Heart left ventricle (tissue), 16 donors: ENCODE measurements at places on chromosomes 3 and 15.

GRCh38 chr3:12758025-12758781 is 856 bp downstream of the TMEM40 start:
- peak; percentile 38 for DNase-seq
- H3K36me3 ChIP-seq = no peaks in the 10 kb centered on the region
- no peaks in the 10 kb centered on the region for H3K27me3 ChIP-seq
- no peak overlapping the region for H3K4me3 ChIP-seq
- H3K4me1 ChIP-seq = peaks cover 14% of the 10 kb centered on the region
- H3K27ac ChIP-seq = peak overlapping the region; percentile 41

DNA sequence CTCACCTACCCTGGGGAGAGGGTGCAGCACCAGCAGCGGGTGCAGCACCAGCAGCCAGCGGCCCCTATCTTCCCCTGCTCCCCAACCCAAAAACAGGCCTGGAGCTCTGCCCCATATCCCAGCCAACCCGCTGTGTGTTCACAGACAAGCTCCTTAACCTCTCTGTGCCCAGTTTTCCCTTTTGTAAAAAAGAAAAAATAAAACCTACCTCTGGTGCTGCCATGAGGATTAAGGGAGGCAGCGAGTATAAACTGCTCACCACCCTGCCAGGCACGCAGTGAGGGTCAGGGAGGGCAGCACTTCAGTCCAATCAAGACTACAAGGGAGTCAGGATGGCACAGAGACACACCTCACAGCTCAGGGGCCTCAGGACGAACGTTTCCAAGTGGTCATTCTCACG is 163.3 kb downstream of the NUP210 start:
- DNase-seq = no peak
- H3K36me3 ChIP-seq = no peaks in the 10 kb centered on the region
- H3K27me3 ChIP-seq = peaks cover 5% of the 10 kb centered on the region
- peaks cover 6% of the 10 kb centered on the region for H3K4me1 ChIP-seq
- H3K4me3 ChIP-seq = no peak overlapping the region
- no peak overlapping the region for H3K27ac ChIP-seq

DNA sequence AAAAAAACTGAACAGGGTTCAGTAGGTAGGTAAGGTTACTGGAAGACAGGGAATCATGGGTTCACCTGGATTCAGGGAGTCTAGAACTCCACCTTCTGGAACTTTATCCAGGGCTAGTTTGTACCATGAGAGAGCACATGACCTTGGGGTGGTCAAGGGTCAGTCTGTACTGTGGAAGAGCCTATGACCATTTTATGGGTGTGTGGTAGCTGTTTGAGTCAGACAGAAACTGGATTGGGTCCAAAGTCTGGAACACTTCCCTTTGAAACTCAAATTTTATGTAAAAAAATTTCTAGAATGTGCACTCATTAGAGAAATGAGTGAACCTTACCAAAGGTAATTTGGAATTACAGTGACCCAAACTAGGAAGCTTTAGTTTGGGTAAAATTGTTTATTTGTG is 486.0 kb upstream of the AGTR1 start:
- no peaks in the 10 kb centered on the region for H3K36me3 ChIP-seq
- no peak overlapping the region for H3K4me3 ChIP-seq
- no peaks in the 10 kb centered on the region for H3K27me3 ChIP-seq
- no peak for DNase-seq

GRCh38 chr3:58307639-58308215 is 1.4 kb downstream of the HTD2 start:
- H3K4me1 ChIP-seq = peaks cover 20% of the 10 kb centered on the region
- peak overlapping the region; percentile 96 for H3K27ac ChIP-seq
- peak overlapping the region; percentile 81 for H3K4me3 ChIP-seq

GRCh38 chr3:190016966-190017365 is 103.7 kb downstream of the P3H2 start:
- H3K27me3 ChIP-seq = no peaks in the 10 kb centered on the region
- DNase-seq = no peak
- no peak overlapping the region for H3K27ac ChIP-seq
- H3K4me1 ChIP-seq = no peaks in the 10 kb centered on the region

- DNase-seq = no peak
- H3K4me1 ChIP-seq = peaks cover 9% of the 10 kb centered on the region
- no peak overlapping the region for H3K4me3 ChIP-seq
These were observed 30.2 kb upstream of the SLCO2A1 start for GRCh38 chr3:134059671-134060560.

DNA sequence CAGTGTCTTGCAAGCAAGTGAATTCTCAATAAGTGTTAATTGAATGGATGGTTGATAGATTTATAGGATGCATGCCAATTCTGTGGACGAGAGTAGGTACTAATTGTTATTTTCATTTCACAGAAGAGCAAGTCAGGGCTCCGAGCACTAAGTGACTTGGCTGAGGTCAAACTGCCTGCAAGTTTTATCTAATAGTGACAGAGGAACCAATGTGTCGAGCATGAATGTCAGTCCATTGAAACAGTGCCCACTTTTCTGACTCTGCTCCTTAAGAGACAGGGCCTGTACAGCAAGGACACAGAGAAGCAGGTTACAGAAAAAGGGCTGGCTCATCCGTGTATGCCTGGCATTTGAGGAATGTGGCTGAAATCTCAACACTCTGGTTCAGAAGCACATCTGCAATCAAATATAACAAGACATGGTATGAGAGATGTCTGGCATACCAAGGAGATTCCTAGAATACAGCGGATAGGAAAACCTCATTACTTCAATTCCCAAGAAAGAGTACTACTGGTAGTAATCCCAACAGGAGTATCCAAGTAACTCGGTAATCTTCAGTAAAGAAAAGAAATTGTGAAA is 6.0 kb upstream of the B3GNT5 start:
- no peaks in the 10 kb centered on the region for H3K27me3 ChIP-seq
- no peaks in the 10 kb centered on the region for H3K36me3 ChIP-seq
- no peaks in the 10 kb centered on the region for H3K4me1 ChIP-seq
- no peak overlapping the region for H3K27ac ChIP-seq

GRCh38 chr3:59759298-59760031 is 709.6 kb upstream of the CFAP20DC start:
- DNase-seq = no peak
- no peak overlapping the region for H3K4me3 ChIP-seq
- H3K27ac ChIP-seq = no peak overlapping the region
- no peaks in the 10 kb centered on the region for H3K27me3 ChIP-seq
- H3K36me3 ChIP-seq = no peaks in the 10 kb centered on the region

DNA sequence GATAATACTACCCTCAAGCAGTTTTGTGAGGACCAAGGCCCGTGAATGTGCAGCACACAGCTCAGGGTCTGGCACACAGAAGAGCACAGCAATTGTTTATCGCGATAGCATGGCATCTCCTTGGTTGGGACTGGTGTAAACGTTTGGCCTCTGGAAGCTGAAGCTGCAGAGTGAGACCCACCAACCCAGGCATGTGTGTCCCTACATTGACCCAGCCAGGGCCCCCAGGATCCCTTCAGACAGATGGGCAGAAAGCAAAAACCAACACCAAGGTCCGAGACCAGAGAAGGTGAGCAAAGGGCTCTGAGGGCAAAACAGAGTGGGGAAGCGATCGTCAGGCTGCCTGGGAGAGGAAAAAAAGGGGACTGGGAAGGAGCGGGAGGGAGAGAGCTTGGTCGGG is 12.6 kb upstream of the PSTPIP1 start:
- no peak for DNase-seq
- no peaks in the 10 kb centered on the region for H3K27me3 ChIP-seq
- no peak overlapping the region for H3K4me3 ChIP-seq
- no peaks in the 10 kb centered on the region for H3K4me1 ChIP-seq

DNA sequence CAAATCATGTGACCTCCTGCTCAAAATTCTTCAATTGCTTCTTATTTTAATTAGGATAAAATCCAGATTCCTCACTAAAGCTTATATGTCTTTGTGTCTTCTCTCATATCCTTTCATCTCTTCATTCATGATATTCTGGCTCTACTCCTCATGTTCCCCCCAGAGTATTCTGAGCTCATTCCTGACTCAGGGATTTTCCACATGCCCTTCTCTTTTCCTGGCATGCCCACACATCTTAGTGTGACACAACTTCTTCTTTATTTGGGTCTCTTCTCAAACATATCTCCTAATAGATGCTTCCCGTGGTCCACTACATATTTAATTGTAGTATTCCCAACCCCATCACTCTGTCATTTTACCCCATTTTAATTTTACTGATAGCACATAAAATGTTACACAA is 15.2 kb upstream of the MBNL1 start:
- peaks cover 62% of the 10 kb centered on the region for H3K4me1 ChIP-seq
- no peak for DNase-seq
- no peak overlapping the region for H3K27ac ChIP-seq
- no peak overlapping the region for H3K4me3 ChIP-seq

DNA sequence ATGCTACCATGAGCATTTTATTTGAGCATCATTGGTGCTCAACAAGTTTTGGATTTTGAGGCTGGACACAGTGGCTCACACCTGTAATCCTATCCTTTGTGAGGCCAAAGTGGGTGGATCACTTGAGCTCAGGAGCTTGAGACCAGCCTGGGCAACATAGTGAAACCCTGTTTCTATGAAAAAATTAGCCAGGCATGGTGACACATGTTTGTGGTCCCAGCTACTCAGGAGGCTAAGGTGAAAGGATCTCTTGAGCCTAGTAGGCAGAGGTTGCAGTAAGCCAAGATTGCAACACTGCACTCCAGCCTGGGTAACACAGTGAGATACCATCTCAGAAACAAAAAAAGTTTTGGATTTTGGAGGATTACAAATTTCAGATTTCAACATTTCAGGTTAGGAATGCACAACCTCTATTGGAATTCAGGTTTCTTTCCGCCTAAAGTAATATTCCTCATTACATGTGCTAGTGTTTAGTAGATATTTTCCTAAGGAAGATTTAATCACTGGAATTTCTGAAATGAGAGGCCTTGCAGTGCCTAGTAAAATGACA is 27.6 kb downstream of the CNOT10 start:
- H3K27me3 ChIP-seq = no peaks in the 10 kb centered on the region
- H3K4me3 ChIP-seq = no peak overlapping the region
- no peaks in the 10 kb centered on the region for H3K4me1 ChIP-seq
- H3K27ac ChIP-seq = no peak overlapping the region
- no peak for DNase-seq

GRCh38 chr3:125960066-125960424 is 8.9 kb upstream of the ROPN1B start:
- H3K4me3 ChIP-seq = no peak overlapping the region
- no peaks in the 10 kb centered on the region for H3K36me3 ChIP-seq
- H3K27ac ChIP-seq = no peak overlapping the region
- H3K27me3 ChIP-seq = no peaks in the 10 kb centered on the region
